ENCODE measurements at places on chromosomes 5 and 9.

- DNase-seq: no peak
These were observed 330.8 kb upstream of the RFX3 start for GRCh38 chr9:3856592-3856991.

- no peak for DNase-seq
These were observed 62.9 kb downstream of the TMEM232 start for GRCh38 chr5:110663525-110663924.

GRCh38 chr5:53253421-53253871 lies 143.9 kb upstream of the MOCS2 start:
- DNase-seq: no peak

GRCh38 chr5:122165559-122166078 lies 36.3 kb downstream of the ZNF474 start:
- DNase-seq: no peak

DNA sequence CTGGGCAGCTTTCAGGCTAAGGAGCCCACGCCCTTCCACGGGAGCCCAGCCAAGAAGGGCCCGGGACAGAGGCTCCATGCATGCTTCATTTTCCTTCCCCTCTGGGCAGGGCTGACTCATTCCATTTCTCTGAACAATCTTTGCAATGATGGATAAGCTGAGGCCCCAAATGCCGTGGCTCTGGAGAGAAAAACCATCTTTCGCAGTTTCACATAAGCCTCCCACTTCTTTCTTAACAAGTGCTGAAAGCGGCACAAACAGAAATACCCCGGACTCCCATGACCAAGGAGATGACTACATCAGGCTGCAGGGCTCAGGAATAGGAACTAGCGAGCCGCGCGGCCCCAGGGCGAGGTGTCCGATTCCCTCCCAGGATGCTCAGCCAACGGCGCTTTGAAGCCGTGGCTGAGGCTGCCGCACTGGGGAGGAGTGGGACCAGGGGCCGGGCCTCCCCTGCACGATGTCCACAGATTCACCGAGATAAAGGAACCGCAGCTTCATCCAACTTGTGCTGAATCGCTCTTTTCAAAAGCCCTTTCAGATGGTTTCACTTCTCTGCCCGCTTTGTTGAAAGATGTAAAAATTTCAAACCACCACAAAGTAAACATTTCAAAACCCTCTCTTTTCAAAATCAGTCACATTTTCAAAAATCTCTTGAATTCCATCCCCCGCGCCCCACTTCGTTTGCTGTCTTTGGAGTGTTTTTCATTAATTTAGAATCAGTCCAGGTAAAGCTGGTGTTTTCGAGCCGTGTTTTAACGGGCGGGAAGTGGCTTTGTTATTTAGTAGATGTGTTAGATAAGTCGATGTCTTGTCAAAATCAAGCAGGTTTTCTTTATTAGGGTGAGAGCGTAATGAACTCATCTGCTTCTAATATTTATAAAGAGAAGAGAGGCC lies 96.5 kb upstream of the LMX1B start:
- DNase-seq: peak; percentile 46

- no peak for DNase-seq
These were observed 10.4 kb downstream of the SMIM3 start for GRCh38 chr5:150788977-150789376.

- peak; percentile 31 for DNase-seq
These were observed 3.7 kb upstream of the RNF44 start for GRCh38 chr5:176540956-176541337.

DNA sequence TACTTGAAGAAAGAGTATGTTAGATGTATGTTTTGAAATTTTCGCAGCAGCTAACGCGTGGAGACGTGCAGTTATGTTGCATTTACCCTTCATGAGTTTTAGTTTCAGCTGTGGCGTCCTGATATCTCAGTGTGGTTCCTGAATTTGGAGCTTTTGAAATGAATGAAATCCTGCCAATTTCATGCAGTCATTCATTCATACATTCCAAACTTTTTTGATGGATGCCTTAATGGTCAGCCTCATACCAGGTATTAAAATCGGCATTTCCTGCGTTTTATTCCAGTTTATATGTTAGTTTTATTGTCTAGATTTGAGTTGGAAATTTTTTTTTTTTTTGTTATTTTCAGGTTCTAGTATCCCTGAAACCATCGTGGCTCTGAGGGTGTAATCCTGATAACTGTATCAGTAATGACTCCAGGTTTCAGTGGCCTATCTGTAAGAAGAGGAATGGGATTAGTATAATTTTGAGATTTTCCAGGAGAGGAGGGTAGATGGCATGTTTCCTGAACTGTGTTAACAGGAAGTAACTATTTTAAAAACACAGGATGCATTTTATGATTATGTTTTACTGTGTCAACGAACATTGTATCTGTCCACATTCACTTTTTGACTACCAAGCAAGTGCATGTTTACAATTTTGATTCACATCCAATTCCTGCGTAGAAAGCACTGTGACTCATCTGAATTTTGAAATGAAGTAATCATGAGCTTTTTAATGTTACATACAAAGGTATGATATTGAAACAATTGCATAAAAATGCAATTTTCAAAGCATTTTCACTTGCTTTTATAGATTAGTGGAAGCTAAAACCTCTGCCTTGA lies 1.0 kb downstream of the FOCAD start:
- DNase-seq: no peak

DNA sequence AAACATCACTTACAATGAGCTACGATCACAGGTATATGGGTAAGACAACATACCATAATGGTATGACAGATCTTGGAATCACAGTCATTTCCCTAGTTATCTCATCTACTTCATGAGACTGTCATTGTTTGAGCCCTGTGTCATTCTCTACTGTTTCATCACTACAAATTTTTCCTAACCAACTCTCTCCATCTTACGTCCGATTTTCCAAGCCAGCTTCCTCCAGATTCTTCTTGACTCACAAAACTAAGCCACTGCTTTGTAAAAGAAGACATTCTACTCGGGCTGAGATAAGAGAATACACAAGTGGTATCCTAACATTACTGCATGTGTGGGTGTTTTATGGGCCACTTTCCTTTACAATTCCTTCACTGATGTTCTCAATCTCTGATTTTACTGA lies 49.6 kb downstream of the SERINC5 start:
- DNase-seq: no peak

DNA sequence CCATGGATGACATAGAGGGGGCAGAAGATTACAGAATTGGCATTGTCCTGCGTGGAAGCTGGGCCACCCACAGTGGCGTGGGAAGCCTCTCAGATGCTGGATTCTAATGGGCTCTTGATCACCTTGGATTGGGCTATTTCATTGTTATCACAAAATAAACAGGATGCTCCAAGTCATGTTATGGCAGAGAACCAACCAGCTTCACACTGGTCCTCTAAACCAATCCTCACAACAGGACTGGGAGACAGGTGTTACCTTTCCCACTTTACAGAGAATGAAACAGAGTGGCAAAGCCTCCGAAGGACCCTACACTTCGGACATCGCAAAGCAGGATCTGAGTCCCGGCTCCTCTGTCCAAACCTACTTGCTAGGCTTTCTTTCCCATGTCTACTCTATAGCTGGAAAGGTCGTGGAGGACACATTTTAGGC lies 455 bp upstream of the SMIM3 start:
- DNase-seq: no peak

DNA sequence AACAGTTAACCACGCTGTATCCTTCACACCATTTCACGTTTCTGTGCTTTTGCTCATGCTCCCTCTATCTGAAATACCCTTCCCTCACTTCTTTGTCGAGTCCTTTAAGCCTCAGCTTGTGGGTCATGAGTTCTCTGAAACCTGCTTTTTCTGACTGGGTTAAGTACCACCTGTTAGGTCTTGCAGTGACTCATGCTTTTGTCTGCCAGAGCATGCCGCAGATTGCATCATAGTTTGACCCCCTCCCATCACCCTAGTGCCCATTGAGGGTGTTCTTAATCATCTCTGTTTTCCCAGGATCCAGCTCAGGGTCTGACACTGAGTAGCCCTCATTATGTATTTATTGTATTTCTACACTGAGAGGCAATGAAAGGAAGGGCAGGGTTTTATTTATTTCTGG lies 190.2 kb downstream of the ASTN2 start:
- DNase-seq: no peak

DNA sequence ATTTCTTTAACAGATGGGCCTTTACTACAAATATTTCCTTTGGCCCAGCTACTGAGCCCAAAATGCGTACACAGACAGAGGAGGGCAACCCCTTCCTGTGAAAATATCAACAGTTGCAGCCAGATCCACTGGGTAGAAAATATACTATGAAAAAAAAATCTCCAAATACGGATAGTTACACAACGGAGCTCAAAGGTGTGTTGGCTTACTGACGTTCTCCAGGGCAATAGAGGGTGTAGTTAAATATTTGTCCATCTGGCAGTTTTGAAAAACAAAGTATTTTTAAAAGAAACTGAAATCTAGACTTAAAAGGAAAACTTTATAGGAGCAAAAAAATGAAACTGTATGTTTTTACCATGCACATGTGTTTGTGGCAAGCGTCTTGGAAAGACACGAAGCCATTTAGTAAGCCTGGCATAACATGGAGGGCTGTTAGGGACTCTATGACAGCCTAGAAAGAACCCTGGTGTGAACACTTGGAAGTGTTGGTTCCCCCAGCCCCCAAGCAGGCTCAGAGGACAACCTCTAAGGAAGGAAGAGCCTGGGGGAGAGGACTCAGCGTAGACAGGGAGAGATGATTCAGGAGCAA lies 157.8 kb upstream of the TRPM3 start:
- DNase-seq: no peak

- peak; percentile 25 for DNase-seq
These were observed 27.5 kb downstream of the GPX3 start for GRCh38 chr5:151047814-151048425.
